Uterus (tissue), 4 donors: ENCODE measurements at places on chromosomes 2 and 18. TPM values are rescaled to one million over a fixed set of nuclear protein-coding genes. Genes with fewer than 3 reads are reported as not detected.

Gene SAG
- not detected for total RNA-seq

DNA sequence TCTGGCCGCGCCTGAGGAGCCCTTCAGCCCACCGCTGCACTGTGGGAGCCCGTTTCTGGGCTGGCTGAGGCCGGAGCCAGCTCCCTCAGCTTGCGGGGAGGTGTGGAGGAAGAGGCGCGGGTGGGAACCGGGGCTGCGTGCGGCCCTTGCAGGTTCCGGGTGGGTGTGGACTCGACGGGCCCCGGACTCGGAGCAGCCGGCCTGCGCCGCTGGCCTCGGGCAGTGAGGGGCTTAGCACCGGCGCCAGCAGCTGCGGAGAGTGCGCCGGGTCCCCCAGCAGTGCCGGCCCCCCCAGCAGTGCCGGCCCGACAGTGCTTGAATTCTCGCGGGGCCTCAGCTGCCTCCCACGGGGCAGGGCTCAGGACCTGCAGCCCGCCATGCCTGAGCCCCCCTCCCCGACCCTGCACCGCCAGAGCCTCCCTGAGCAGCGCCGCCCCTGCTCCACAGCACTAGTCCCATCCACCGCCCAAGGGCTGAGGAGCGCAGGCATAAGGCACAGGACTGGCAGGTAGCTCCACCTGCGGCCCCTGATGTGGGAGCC is 534.2 kb downstream of the ZNF804A start:
- no peak for DNase-seq

DNA sequence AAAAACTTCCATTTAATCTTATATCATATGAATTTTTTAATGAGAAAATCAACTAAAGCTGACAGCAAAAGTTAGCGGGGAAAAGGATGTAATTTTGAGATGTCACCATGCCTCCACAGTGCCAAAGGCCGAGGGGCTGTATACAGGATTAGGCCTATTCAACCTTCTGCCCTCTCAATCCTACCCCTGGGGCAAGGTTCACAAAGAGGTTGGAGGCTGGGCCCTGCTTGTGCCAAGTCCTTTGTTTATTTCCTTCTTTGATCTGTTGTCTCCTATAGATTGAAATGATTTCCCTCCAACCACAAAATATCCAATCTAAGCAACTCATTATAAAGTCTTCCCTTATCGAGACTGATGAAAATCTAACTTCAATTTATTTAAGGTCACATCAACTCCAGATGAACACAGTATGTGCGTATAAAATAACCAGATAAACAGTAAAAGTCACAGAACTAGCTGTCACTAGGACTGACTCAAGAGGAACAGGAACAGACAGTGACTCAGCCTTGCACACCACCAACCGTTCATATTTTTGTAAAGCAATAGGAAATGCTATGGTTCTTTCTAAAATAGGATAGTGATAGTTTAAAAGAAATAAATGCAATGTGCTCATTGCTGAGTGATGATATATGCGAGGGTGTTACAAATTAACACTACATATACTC is 95.8 kb downstream of the SLC25A12 start:
- DNase-seq, result no peak

Gene GPAT2
- 4.8 TPM for total RNA-seq

DNA sequence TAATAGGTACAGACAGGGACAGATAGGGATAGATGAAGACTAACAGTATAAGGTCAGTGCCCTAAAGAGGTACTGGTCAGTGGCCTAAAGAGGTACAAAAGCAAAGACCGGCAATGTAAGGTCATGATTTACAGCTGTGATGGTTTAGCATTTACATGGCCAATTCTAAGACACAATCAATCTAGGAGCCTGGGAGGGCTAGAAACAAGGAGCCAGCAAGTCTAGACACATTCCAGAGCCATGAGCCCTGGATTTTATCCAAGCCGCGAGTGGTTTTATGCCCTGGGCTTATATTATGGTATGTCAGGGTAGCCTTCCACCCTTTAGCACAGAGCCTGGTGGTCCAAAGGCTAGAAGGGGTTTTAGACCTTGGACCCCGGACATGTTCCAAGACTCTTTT is 124.2 kb downstream of the CBLN2 start:
- no peak for DNase-seq

Gene GNAL
- total RNA-seq, result 4.6 TPM

DNA sequence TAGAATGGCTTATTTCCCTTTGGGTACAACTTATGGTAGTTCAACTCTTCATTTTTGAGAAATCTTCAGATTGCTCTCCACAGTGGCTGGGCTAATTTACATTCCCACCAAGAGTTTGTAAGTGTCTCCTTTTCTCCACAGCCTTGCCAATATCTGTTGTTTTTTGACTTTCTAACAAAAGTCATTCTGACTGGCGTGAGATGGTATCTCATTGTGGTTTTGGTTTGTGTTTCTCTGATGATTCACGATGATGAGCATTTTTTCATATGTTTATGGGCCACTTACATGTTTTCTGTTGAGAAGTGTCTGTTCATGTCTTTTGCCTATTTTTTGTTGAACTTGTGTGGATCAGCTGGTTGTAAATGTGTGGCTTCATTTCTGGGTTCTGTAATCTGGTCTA is 871.0 kb downstream of the EPHA4 start:
- no peak for DNase-seq

Gene LRRC30
- total RNA-seq, result not detected

Gene FBLN7
- total RNA-seq, result 9.6 TPM

Gene FAM110C
- 0.51 TPM for total RNA-seq

GRCh38 chr2:238459081-238459629 is 32.4 kb downstream of the ASB1 start:
- DNase-seq, result peak; percentile 66
